Heart right ventricle (tissue), 16 donors: ENCODE measurements at places on chromosomes 4 and X. TPM values are rescaled to one million over a fixed set of nuclear protein-coding genes. Genes with fewer than 3 reads are reported as not detected.

The ASB12 gene
- total RNA-seq = 2.9 TPM

The FRG2 gene
- total RNA-seq = not detected

The TMEM144 gene
- 15.3 TPM for total RNA-seq

The AGA gene
- total RNA-seq = 9.6 TPM

The SMIM10L2A gene
- total RNA-seq = 0.92 TPM
